Psoas muscle (tissue), 8 donors: ENCODE measurements at places on chromosomes 7 and 10. TPM values are rescaled to one million over a fixed set of nuclear protein-coding genes. Genes with fewer than 3 reads are reported as not detected.
A peak's percentile ranks its signal among the peaks of the same experiment; 100 is the strongest.

The IFIT2 gene
- 1.9 TPM for total RNA-seq

The FOXI2 gene
- not detected for total RNA-seq

The OR6B1 gene
- total RNA-seq, result not detected

The FXYD4 gene
- total RNA-seq, result 3.0 TPM

The NUTM2B gene
- total RNA-seq, result 0.86 TPM

The KEL gene
- not detected for total RNA-seq

The STAG3 gene
- total RNA-seq, result 0.44 TPM

The ANKRD1 gene
- total RNA-seq, result 6,044 TPM

The MEIG1 gene
- total RNA-seq, result not detected

The LRIT1 gene
- not detected for total RNA-seq

- DNase-seq, result no peak
These were observed 257.7 kb upstream of the GLI3 start for GRCh38 chr7:42494736-42495135.

GRCh38 chr10:60182691-60183090 lies 207.0 kb downstream of the ANK3 start:
- DNase-seq, result no peak

- no peak for DNase-seq
These were observed 123.0 kb upstream of the SP4 start for GRCh38 chr7:21304808-21305375.

DNA sequence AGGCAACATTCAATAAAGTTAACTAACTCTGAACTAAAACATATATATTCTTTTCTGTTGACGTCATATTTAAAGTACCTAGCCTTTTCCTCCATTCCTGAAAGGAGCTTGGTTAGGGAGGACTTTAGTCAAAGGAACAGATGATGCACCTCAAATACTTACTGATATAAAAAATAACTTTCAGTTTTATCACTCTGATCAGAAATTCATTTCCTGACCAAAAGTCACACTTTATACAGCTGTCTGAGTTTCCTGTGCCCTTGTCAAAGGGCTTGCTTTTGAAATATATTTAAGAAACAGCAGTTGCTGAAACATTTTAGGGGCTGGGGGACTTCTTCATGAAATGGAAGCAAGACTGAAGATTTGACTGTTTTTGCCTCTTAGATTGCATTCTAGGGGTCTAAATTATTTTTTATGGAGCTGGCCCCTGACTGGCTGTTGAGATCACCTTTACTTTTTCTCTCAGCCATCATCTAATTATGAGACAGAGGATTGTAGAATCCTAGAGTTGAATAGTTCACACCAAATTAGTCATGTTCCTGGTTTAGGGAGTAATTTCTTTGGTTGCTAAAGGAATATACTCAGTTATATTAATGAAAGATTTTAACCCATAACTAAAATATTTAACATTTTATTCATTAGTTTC lies 46.6 kb downstream of the GLCCI1 start:
- no peak for DNase-seq

DNA sequence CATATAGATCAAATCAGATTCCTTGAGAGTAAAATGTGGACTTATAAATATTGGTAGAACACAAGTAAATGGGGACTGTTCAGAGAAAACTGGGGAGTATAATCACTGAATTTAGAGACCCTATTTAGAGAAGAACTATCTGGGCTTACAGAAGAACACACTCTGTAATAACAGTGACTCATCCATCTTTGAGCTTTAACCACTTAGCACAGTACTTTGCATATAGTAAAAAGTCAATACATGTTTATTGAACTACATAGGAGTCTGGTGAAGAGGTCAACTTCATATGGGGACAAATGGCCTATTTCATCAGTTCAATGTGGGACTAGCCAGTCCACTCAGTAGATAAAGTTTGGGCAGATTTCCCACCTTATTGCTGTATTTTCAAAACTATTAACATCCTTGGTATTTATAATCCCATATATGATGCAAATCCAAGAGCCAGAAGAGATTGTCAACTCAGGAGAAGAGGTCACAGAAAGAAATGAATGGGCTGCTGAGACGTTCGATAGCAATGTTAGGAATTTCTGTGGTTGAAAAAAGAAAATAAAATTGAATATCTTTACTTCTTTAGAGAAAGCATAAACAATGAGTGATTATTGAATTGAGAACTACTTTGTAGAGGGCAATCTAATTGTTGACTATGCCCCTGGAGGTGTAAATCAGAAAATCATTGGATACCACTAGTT lies 119.3 kb upstream of the CACNA2D1 start:
- no peak for DNase-seq

DNA sequence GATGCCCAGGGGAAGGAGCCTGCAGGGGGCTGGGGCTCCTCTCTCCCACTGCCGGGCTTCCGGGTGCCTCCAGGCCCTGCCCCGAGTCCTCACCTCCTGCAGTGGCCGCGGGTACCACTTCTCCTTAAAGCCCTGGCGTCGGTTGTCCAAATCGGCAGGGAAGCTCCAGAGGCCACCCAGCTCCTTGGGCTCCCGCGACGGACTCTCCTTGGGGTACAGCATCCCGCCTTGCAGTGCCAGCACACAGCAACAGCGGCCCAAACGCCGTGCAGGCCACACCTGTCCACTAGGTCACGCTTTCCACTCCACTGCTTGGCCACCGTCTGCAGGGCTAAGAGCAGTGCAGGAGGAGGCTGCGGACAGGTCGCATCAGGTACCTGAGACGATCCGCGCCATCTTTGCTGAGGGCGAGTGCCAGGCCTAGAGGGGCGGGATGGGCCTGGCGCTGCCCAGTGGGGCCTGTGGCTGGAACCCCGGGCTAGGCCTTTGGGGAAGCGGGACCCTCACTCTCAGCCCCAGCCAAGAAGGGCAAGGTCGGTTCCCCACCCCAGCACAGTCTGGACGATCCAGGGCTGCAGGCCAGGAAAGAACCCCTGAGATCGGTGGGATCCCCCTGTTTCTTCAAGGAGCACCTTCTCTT lies 47.7 kb upstream of the ZNF479 start:
- DNase-seq, result no peak

DNA sequence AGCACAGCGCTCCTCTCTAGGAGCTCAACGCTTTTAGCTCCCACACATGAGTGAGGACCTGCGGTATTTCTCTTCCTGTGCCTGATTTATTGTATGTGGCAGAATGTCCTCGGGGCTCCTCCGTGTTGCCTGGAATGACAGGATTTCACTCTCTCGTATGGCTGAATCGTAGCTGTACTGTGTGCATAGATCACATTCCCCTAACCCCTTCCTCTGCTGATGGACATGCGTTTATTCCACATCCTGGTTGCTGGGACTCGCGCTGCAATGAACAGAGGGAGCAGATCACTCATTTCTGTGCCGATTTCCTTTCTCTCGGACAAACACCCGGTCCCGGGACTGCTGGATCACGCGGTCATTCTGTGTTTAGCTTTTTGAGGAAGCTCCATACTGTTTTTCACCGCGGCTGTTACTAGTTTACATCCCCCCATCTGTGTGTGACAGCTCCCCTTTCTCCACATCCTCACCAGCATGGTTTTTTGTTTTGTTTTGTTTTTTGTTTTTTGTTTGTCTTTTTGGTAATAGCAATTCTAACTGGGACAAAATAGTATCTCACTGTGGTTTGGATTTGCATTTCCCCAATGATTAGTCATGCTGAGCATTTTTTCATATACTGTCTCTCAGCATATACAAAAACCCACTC lies 76.3 kb downstream of the FOXL3 start:
- DNase-seq, result no peak

DNA sequence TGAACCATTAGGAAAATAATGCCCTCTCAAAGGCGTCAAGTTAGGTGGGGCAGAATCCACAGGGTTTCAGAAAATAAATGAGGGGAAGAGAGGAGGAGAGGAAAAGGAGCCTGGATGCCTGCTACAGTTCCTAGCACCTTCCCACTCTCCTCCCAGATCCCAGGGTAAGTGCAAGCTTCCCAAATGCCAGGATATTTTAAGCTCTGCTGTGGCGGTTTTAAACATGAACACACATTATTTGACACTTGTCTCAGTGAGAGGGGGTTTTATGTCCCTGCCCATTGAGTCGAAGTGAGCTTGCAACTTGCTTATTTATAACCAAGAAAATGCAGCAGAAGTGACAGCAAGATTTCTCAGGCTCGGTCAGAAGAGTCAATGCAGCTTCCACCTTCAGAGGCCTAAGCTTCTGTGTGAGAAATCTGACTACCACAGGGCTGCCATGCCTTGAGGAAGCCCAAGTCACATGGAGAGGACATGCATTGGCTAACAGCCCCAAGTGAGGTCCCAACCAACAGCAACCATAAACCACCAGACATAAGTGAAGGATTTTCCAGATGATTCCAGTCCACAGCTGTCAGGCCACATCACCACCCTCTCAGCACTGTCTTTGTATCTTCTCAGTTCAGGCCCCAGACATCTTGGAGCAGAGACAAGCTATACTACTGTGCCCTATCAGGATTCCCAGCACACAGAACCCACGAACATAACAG lies 17.9 kb upstream of the BMPER start:
- no peak for DNase-seq

GRCh38 chr10:28214219-28214618 lies 88.6 kb downstream of the MPP7 start:
- no peak for DNase-seq

DNA sequence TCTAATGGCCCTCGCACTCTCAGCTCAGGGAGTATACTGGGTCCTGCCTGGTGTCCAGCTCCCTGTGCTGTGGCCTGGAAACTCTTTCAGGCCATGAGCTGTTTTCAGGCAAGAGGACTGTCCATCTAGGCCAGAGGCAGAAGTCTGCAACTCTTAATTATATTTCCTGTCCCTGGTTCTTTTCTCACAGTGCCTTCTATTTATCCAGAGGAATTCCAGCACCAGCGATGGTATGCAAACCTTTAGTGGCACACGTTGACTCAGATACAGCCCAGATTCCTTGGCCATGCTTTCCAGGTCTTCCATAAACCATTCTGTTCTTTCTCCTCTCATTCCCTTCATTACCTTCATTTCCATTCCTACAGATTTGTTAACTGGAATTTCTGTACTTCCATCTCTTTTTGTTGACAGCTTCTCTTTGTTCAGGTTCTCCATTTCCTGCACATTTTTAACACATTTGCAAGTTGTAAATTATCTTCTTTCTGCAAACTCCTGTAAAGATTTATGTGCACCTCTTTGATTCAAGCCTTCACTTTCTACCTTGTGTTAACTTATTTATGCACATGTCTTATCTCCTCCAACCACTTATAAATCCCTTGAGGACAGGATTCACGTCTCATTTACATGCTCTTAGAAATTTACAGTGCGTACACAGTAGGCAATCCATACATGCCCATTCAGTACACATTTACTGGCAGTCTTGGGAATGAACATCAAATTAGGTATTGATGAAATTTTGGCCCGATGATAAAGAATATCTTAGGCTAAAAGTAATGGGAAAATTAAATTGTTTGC lies 172.1 kb downstream of the CELF2 start:
- no peak for DNase-seq

GRCh38 chr10:95356190-95356955 lies 65.6 kb upstream of the PDLIM1 start:
- DNase-seq, result no peak

- no peak for DNase-seq
These were observed 82.4 kb downstream of the ADARB2 start for GRCh38 chr10:1654811-1655356.

DNA sequence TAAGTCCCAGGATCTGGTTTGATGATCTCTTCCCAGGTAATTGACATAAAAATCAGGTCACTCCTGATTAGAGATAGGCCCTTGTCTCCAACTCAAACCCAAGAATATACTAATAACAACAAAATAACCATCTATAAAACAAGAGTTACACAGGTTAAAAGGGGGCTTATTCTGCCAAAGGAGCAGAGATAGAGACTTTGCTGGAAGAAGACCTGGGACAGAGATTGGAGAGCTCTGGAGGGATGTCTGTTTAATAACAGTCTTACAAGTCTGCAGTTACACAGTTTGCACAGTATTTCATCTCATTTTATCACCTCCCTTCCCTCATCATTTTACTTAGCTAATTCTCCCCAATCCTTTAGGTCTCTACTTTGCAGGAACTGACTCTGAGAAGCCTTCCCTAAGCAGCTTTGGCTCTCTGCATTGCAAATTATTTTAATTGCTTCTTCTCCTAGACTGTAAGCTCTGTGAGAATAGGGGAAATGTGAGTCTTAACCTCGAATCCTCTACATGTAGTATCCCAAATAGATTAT lies 3.7 kb upstream of the ZNF438 start:
- no peak for DNase-seq

DNA sequence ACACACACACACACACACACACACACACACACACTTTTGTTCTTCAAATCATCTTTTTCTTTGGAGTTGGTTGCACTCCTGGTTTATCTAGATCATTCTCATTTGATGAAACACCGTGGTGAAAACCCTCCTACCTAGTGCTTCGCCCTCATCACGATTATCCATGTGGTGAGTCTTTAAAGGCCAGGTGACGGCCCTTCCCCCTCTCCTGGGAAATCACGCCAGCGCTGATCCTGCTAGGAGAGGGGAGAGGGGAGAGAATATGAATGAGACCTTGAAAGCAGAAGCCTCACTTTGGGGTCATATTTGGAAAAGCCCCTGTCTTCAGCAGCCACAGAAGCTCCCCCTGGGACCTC lies 103.9 kb upstream of the LRRC4 start:
- DNase-seq, result no peak

DNA sequence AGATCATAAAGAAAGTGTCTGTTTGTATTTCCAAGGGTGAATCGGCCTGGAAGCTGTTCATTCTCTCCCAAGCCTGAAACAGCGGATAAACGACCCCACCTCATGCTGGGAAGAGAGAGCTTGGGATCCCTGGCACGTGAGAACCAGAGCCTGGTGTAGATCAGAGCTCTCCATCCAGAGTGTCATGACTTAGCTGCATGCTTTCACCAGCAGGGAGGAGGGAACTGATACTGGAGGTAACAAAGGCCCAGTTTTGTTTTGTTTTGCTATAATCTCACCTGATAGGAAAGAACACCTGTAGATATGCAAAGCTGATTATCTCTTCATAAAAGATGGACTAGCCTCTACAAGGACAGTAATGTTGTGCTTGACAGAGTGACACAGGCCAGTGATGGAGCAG lies 236.6 kb downstream of the POM121L12 start:
- no peak for DNase-seq

- DNase-seq, result no peak
These were observed 136.0 kb upstream of the RSU1 start for GRCh38 chr10:16953270-16953669.

GRCh38 chr7:21526007-21526406 lies 16.8 kb upstream of the DNAH11 start:
- DNase-seq, result no peak

GRCh38 chr10:31578181-31578852 lies 259.3 kb downstream of the ZEB1 start:
- DNase-seq, result no peak

GRCh38 chr10:119686465-119687191 lies 35.4 kb downstream of the BAG3 start:
- DNase-seq, result peak; percentile 82

DNA sequence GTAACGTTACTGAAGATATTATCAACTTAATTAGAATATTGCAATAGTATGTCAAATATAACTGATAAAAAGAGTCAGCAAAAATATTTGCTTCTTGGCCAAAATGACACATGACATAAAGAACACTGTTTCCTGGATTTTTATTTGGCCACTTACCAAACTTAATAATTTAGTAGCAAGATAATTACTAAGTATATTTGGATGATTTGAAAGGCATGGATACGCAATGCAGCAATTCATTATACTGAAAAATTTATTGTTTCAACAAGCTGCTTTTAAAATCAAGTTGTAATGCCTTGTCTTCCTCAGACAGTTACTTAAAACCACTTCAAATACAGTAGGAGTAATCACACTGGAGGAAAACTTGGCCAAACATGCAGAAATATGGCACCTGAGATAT lies 234.0 kb downstream of the SEMA3E start:
- no peak for DNase-seq

- DNase-seq, result no peak
These were observed 140.5 kb downstream of the TWIST1 start for GRCh38 chr7:18976715-18977471.

GRCh38 chr10:96565774-96566173 lies 21.0 kb downstream of the TM9SF3 start:
- DNase-seq, result no peak
